ENCODE measurements at places on chromosomes 6 and 20.

- no peak for DNase-seq
Observed at GRCh38 chr6:3163248-3163594, 5.9 kb upstream of the TUBB2A start.

GRCh38 chr6:3094815-3095214 is 23.7 kb upstream of the BPHL start:
- no peak for DNase-seq

DNA sequence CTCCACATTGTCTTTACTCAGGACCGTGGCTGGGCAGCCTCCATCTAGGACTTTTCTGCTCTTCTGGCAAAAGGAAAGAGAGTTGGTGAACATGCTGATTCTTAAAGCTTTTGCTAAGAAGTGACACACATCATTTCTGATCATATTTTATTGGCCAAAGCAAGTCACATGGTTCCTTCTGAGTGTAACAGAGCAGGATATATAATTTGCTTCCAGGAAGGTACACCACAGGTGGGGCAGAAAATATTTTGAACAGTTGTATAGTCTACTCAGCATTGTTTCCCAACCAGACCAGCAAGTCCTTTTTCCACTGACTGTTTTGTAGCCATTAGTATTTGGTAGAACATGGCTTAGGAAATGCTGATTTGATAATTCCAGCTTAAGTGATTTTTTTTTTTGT is 73.5 kb downstream of the AKAP7 start:
- DNase-seq: no peak

- no peak for DNase-seq
Observed at GRCh38 chr6:118285791-118286190, 262.3 kb upstream of the PLN start.

GRCh38 chr6:45477278-45477677 is 99.5 kb upstream of the SUPT3H start:
- DNase-seq: no peak
